ENCODE measurements at places on chromosomes 2 and 18.

DNA sequence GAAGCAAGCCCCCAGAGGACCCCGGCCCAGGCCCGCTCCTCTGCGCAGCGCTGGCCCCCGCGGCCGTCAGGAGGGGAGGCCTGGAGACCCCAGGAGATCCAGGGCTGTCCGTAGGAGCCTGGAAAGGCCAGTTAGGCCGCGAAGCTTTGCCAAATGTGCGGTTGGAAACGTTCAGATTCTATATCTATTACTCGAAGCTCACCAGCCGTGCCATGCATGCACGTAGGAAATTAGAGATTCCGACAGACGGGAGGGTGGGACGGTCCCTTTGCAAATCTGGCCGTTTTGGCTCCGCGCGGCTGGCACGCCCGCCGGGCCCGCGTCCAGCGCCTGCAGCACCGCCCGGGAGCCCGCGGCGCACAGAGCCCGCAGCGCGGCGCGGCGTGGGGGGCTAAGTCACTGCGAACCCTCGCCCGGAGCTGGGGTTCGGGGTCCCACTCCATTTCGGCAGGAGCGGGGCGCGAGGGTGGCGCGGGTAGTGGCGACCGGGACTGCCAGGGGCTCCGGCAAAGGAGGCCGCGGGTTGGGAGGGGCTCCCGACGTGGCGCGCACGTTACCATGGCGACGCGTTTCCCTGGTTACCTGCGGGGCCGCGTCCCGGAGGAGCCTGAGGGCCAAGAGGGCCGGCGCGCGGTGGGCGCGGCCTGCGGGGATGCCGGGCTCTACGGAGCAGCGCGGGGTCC is 488.6 kb upstream of the SMIM21 start:
- DNase-seq, result no peak

DNA sequence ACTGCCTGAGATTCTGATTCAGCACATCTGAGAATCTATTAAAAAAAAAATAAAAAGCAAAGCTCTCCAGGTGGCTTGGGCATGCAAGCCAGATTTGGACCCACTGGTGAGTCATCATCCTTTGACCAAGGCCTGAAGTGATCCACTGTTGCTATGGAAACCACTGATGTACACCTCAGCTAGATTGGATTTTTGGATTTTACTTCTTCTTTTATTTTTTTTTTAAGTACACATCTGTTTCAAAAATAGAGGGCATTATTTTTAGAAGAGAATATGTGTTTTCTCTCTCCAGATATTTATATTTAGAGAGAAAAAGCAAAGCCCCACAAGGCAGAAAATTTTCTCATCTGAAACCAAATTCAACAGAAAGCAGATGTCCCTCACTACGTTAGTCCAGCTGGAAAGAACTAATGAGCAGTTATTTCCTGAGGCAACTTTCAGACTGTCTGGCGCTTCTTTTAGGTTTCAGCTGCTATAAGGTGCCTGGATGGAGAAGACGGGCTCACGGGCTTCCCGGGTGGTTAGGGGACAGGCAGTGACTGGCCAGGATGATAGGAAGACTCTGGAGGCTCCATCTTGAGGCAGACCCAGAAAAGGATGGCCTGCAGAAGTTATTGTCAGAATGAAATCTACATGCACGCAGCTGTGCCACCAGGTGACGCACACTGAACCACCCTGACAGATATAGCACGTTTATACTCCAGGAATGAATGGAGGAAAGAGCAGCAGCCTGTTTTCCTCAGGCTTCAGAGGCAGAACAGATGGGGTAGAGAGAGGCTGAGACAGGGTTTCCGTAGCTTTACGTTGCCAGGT is 50.5 kb downstream of the MRPL35 start:
- DNase-seq, result no peak

GRCh38 chr2:33494155-33494779 is 17.8 kb downstream of the RASGRP3 start:
- no peak for DNase-seq

DNA sequence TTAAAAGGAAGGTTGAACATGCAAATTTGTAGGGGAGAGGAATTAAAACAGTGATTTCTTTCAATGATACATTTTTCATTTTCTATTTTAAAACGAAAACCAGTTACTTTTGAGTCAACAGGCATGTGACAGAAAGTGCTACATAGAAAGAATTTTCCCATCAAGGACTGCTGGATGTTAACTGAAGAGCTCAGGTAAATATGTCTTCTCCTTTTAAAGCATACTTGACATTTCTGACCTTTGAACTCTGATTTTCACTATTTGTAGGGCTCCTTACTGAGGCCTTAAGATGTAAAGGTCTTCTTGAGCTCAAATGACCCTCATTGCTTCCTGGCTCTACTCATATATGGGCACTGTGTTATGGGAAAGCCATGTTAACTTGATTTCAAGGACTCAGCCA is 32.4 kb downstream of the FIGN start:
- no peak for DNase-seq
